NCI-H2081 treated with DMSO at 0.1 percent for 48 hours (cell line): ENCODE measurements at places on chromosomes 2 and 18.

GRCh38 chr2:45307147-45307546, 297.9 kb upstream of the SIX2 start:
- DNase-seq = no peak

DNA sequence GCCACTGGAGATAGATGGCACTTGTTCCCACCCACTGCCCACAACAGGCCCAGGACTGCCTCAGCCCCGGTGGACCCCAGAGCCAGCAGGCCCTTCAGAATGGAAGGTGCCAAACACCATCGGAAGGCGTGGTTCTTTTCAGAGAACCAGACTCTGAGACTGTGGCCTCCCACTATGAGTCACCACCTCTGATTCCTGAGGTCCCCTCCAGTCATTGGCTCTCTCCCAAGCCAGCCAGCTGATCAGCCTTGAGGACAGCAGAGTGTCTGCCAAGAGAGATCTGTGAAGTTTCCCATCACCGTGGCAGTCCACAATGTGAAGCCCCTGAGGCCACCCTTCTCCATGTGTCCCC, 10.4 kb upstream of the MAP3K2 start:
- no peak for DNase-seq

DNA sequence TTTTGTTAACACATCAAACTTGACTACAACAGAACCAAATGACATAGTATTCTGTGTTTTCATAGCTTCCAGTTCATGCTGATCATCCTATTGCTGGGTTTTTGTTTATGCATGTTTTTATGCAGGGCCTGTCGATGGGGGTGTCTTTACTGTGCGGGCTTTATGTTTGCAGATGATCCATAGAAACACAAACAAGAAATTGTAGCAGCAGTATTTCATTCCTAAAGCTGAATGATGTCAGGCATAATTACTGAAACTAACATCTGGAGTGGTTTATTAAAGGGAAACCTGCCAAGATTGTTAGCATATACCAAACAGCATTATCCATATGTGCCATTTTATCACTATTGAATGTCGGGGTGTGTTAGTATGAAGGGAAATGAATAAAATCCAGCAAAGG, 129.7 kb downstream of the PTPRM start:
- no peak for DNase-seq

GRCh38 chr2:96799623-96799935, 16.5 kb upstream of the CNNM3 start:
- no peak for DNase-seq

GRCh38 chr2:61277756-61278155, 115.8 kb downstream of the C2orf74 start:
- DNase-seq = no peak

- DNase-seq = no peak
Measured at GRCh38 chr18:63907664-63908063, at the start of gene SERPINB10. Gene SERPINB10 (plus strand): TSS chr18:63907958. CDS start chr18:63915511, 7,553 bp downstream.

GRCh38 chr2:144999071-144999875, 479.4 kb upstream of the ZEB2 start:
- no peak for DNase-seq

GRCh38 chr18:79531386-79531785, 135.7 kb downstream of the NFATC1 start:
- DNase-seq = no peak

- no peak for DNase-seq
Measured at GRCh38 chr18:56565046-56565445, 73.3 kb downstream of the TXNL1 start.
